ENCODE measurements at places on chromosomes 16 and 17. TPM values are rescaled to one million over a fixed set of nuclear protein-coding genes. Genes with fewer than 3 reads are reported as not detected.

OR1F1 gene
- not detected for total RNA-seq

KRT13 gene
- total RNA-seq = not detected

HBZ gene
- not detected for total RNA-seq

CES1 gene
- total RNA-seq = 0.34 TPM

ZNF205 gene
- total RNA-seq = 26.2 TPM

ABCC12 gene
- total RNA-seq = not detected

PKMYT1 gene
- total RNA-seq = 10.6 TPM

KRT222 gene
- 0.34 TPM for total RNA-seq

GRAP gene
- total RNA-seq = 150 TPM

PIRT gene
- not detected for total RNA-seq

HSD11B2 gene
- 0.23 TPM for total RNA-seq

UBALD2 gene
- 10.4 TPM for total RNA-seq

SLFN12 gene
- total RNA-seq = 75.6 TPM

ARHGDIG gene
- 1.2 TPM for total RNA-seq

EVPL gene
- total RNA-seq = 0.05 TPM

Data from dermis blood vessel endothelial cell (primary cell).